Adipose tissue (tissue), 3 donors: ENCODE measurements at places on chromosomes 6 and 20. TPM values are rescaled to one million over a fixed set of nuclear protein-coding genes. Genes with fewer than 3 reads are reported as not detected.

Gene PREX1
- 21.5 TPM for polyA plus RNA-seq

Gene ZNF831
- polyA plus RNA-seq = 0.24 TPM

Gene SNAP25
- 10.1 TPM for polyA plus RNA-seq

Gene HLA-DMB
- 4.3 TPM for polyA plus RNA-seq

Gene GINM1
- polyA plus RNA-seq = 49.6 TPM

Gene MUC21
- 1.1 TPM for polyA plus RNA-seq

Gene IL17A
- not detected for polyA plus RNA-seq

Gene SLC13A3
- polyA plus RNA-seq = 0.48 TPM

Gene BMP2
- polyA plus RNA-seq = 10.5 TPM

Gene HLA-DQA1
- polyA plus RNA-seq = 47.9 TPM

Gene SMIM13
- 1.8 TPM for polyA plus RNA-seq

Gene CAPN11
- 2.5 TPM for polyA plus RNA-seq

Gene MUC22
- not detected for polyA plus RNA-seq

Gene PLCB4
- polyA plus RNA-seq = 5.7 TPM

Gene HAO1
- not detected for polyA plus RNA-seq

Gene DNAH8
- polyA plus RNA-seq = not detected

Gene CYP39A1
- polyA plus RNA-seq = 4.8 TPM

Gene PTCHD4
- polyA plus RNA-seq = not detected

Gene GPSM3
- polyA plus RNA-seq = 71.0 TPM

Gene ADGB
- not detected for polyA plus RNA-seq

Gene REM1
- 3.7 TPM for polyA plus RNA-seq

Gene NOX3
- not detected for polyA plus RNA-seq

Gene DAAM2
- polyA plus RNA-seq = 6.4 TPM

Gene ANKRD60
- not detected for polyA plus RNA-seq

Gene SAMD5
- 0.56 TPM for polyA plus RNA-seq

Gene CBLN4
- polyA plus RNA-seq = 0.10 TPM

Gene SLC26A8
- not detected for polyA plus RNA-seq

Gene PMEPA1
- 134 TPM for polyA plus RNA-seq

Gene C6orf163
- 0.34 TPM for polyA plus RNA-seq

Gene OOEP
- 0.27 TPM for polyA plus RNA-seq

Gene MAPK14
- 32.2 TPM for polyA plus RNA-seq

Gene CFAP206
- 0.13 TPM for polyA plus RNA-seq

Gene MMP24
- polyA plus RNA-seq = 0.45 TPM

Gene AKAP12
- polyA plus RNA-seq = 146 TPM

Gene ZSCAN31
- 3.8 TPM for polyA plus RNA-seq

Gene RGS17
- polyA plus RNA-seq = 0.22 TPM

Gene TOP1
- polyA plus RNA-seq = 11.6 TPM

Gene VARS1
- polyA plus RNA-seq = 29.1 TPM
